ENCODE measurements at places on chromosomes 6 and 20.

- DNase-seq: no peak
Observed at GRCh38 chr6:21437581-21437980, 156.0 kb upstream of the SOX4 start.

- peak; percentile 70 for DNase-seq
Observed at GRCh38 chr20:4082406-4083097, 67.2 kb upstream of the RNF24 start.

DNA sequence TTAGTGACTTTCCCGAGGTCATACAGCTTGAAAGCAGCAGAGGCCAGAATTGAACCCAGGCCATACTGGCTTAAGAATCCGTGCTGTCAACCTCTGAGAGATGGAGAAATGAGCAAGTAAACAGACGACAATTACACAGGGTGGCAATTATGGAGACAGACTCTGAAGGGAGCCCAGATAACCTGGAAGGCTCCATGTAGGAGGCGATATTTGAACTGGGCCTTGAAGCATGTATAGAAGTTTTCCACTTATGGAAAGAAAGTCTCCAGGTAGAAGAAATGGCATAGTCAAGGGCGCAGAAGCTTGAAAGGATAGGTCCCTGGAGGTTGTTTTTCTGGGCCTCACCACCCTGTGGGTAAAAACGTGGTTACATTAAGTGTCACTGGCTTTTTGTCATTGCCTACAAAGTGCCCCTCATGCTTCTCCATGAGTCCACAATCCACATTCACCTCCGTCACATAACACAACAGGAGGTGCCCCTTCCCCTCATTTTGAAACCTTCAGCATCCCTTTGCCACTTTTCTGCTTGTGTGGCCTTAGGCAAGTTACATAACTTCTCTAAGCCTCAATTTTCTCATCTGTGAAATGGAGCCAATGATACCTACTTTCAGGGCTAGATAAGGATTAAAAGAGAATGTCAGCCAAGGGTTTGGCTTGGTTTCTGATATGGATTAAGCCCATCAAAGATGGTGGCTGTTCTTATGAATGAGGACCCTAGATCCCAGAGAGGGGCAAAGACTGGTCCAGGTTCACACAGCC is 5.9 kb upstream of the BPI start:
- DNase-seq: no peak

- DNase-seq: no peak
Observed at GRCh38 chr6:159467473-159468041, 225.5 kb downstream of the SOD2 start.

DNA sequence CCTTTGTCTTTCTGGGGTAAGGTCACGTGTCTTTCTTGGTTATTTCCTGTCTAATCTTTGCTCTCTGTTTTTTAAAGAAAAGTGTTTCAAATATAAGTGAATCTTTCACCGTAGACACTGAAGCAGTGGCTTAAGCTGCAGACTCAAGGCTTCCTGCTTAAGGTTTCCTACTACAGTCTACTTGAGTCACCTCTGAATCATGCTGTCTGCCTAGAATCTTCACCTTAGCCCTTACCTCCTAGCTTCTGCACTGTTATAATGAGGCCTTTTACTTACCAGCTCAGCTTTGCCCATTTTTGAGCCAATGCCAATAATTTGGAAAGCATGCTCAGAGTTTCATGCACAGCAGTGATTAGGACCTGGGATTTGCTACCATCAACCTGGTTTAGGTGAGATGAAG is 30.6 kb downstream of the ADGRF4 start:
- no peak for DNase-seq

DNA sequence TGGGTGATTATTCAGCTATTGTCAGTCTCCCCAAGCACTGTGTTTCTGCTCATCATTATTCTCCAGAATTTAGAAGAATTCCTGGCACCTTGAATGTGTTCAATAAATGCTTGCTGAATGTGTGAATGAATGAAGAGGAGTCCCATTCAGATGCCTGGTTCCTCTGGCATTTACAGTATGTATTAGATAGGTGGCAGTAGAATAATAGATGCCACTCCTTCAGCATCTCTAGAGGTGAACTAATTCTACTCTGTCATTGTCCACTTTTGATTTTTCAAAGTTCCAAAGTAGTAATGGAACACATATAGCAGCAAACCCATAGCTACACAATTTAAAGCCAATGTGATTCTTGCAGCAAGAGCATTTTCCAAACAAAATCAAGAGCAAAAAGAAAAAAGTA is 118.9 kb upstream of the CEP162 start:
- no peak for DNase-seq

GRCh38 chr6:44248579-44248978 is 1.7 kb downstream of the HSP90AB1 start:
- no peak for DNase-seq

DNA sequence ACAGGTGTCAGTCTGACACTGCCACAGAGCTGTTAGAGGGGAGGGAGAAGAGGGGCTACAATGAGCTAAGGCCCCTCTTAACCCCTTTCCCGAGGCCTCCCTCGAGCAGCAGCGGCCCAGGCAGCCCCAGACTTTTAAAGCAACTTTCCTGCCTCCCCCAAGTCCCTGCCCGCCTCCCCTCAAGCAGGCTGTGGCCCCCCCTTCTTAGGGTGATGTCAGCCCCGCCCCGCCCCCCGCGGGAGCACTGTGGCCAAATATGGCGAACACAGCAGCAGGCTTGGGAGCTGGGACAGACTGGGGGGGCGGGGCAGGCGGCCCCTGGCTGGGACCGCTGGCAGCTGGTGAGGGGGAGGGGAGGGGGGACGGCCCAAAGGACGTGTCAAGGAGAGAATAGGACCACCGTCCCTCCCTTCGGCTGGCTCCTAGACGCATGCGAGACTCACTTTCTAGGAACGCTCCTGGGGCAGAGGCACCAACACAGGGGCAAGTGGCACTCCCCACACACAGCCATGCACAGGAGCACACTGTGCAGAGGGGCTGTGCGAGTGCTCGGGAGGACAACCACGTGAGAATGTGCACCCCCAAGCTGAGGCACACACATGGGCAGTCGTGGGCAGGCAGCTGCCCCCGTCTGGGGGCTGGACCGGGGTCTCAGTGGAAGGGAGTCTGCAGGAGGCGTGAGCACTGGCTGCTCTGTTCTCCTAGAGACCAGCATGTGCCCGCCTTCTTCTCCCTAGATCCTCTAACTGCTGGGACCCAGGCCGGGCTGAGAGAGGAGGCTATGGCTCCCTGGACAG is 6.7 kb downstream of the TEAD3 start:
- peak; percentile 89 for DNase-seq

- no peak for DNase-seq
Observed at GRCh38 chr6:32393665-32394420, 13.1 kb downstream of the BTNL2 start.

GRCh38 chr20:36177716-36178115 is 23.2 kb downstream of the EPB41L1 start:
- DNase-seq: no peak

DNA sequence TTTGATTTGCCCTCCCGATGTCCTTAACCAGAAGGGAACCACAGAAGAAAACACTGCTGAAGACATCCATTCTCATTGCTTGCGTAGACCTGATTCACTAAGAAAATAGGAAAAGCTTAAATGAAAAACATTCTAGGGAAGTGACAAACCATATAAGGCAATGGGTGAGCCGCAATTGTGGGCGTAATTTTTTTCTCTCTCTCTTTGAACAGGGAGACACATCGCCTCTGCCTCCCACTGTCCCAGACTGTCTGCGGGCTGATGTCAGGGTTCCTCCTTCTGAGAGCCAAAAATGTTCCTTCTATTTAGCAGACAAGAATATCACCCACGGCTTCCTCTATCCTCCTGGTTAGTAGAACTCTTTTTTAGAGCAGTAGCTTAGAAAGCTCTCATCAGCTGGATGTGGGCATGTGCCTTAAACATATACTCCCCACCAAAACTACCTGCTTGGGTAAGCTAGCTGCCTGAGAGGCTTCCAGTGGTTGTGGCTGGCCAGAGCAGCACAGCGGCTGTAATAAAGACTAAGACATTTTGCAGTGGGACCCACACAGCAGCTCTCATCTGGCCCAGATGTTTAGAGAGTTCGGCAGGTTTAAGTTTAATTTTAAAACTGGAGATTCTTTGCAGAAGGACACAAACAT is 22.7 kb upstream of the CTAGE9 start:
- peak; percentile 26 for DNase-seq

Data from posterior cingulate gyrus (tissue), 11 donors.